ENCODE measurements at places on chromosomes 3 and 15. TPM values are rescaled to one million over a fixed set of nuclear protein-coding genes. Genes with fewer than 3 reads are reported as not detected.

Gene KNG1
- total RNA-seq, result 116 TPM

Gene CFAP91
- total RNA-seq, result 12.7 TPM

Gene SAMMSON
- total RNA-seq, result not detected

Gene CLDN16
- total RNA-seq, result 73.5 TPM

Gene LRRC34
- 8.3 TPM for total RNA-seq

Gene SPSB4
- 10.9 TPM for total RNA-seq

Gene PDE12
- 14.4 TPM for total RNA-seq

Gene TLR9
- not detected for total RNA-seq

Gene SLC28A2
- 0.23 TPM for total RNA-seq

Gene FANCD2OS
- total RNA-seq, result not detected

Gene PLSCR5
- not detected for total RNA-seq

Gene SLC27A2
- 38.2 TPM for total RNA-seq

Gene CCR3
- total RNA-seq, result 0.47 TPM

Gene B3GNT5
- total RNA-seq, result 12.5 TPM

Gene GRAMD2A
- total RNA-seq, result 0.82 TPM

Gene GOLGA6L10
- total RNA-seq, result 7.0 TPM

Gene SPTSSB
- 7.4 TPM for total RNA-seq

Gene SMCO1
- 3.5 TPM for total RNA-seq

Gene CYP11A1
- 1.9 TPM for total RNA-seq

Gene GPR87
- total RNA-seq, result 0.12 TPM

Gene SOX2
- 0.29 TPM for total RNA-seq

Gene PPP4R2
- 60.4 TPM for total RNA-seq

Gene ITIH1
- 0.41 TPM for total RNA-seq

Gene MAP6D1
- 4.0 TPM for total RNA-seq

Gene OR5K2
- total RNA-seq, result not detected

Gene IL5RA
- total RNA-seq, result 0.88 TPM

All from metanephros (tissue), 2 donors.